Posterior cingulate gyrus (tissue), 11 donors: ENCODE measurements at places on chromosomes 7 and 10.
A peak's percentile ranks its signal among the peaks of the same experiment; 100 is the strongest.

- DNase-seq: peak; percentile 74
These were observed at the start of gene TSPAN13 for GRCh38 chr7:16753102-16753931. TSS of gene TSPAN13 (plus strand) at chr7:16753755. CDS start at chr7:16753968, 213 bp downstream.

GRCh38 chr7:119197877-119198527 is 973.5 kb downstream of the ANKRD7 start:
- DNase-seq: no peak

DNA sequence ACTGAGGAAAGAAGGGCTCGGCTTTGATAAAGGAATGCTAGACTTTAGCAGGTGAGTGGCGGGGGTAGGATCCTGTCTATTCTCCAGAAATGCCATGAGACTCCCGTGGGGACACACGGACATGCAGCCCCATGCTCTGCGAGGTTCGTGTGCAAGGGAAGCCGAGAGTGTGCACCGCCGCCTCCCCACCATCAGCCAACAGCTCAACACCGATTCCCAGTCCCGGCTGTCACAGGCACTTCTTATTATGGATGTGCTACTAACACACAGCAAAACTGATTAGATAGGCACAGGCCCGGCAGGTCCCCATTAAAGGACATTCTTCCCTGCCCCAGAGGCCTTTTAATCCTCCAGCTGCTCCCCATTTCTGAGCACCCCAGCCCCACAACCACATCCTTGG is 154.4 kb downstream of the PRKAG2 start:
- DNase-seq: no peak

DNA sequence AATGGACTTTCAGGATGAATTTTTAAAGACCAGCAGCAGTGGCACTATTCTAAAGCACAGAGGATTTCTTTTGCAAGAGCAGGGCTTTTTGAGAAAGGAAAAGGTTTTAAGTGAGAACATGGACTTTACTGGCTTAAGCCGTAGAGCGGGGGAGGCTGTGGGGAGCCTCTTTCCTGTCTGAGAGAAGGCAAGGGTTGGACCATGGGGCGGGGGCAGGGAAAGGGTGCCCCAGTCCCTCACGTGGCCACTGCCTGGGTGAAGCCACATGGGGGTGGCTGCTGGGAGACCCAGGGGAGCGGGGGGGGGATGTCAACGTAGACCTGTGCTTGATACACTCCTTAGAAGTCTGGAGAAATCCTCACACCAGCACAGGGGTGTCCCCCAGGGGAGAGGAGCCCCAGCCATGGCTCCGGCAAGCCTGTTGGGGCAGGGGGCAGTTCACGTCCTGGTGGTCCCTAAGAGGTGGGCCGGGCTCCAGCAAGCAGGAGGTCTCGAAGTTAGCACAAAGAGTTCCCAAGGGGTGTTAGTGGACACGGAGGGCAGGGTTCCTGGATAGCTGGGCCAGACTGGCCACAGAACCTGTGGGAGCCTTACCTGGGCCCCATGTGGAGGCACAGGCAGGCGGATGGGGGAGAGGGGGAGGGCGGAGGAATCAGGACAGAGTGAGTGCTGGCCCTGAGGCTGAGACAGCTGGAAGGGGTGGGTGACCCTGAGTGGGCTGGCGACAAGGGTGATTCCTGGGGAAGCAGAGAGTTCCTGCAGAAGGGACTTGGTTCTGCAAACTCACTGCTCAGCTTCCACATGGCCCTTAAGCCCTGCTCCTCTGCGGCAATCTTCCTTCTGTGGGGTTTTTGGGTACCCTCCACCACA is 36.9 kb upstream of the ELFN1 start:
- DNase-seq: no peak

DNA sequence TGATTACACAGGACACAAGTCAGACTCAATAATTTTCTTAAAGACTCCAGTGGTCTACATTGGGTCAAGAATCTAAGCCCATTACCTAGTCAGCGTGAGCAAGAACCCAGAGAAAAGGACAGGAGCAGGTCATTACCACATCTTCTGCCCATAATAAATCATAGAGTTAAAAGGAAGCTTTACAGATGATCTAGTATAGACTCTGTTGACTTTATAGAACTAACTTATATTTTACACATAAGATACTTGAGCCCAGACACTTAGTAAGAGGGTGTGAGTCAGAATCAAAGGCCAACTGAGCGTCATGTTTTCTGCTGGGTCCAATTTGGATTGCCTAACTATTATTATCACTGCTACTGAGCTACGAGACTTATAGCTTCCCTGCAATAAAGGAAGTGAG is 206.1 kb upstream of the NPSR1 start:
- no peak for DNase-seq

DNA sequence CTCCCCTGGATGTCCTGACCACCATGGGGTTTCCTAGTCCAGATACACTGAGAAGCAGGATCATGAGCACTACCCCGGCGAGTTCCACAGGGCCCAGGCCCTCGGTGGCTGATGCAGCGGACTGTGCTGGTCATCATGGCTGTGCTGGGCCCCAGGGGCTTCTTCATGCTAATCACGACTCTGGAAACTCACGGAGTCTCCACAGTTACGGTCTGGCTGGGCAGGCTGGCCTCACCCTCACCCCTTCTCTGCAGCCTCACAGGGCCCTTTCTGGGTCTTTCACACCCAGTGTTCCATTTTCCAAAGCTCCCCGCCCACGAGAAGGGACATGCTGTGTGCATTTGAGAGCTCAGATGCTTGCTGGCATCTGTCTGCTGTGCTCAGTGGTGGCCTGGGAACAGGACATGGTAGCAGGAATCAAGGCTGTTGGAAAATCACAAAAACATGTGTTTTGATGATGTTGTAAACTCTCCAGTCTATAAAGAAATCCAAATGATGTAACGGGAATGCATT is 119.0 kb downstream of the PTPN20 start:
- no peak for DNase-seq

GRCh38 chr7:129843978-129844840 is 108.6 kb downstream of the UBE2H start:
- no peak for DNase-seq

- no peak for DNase-seq
These were observed 36.7 kb upstream of the PSAP start for GRCh38 chr10:71887743-71888142.

DNA sequence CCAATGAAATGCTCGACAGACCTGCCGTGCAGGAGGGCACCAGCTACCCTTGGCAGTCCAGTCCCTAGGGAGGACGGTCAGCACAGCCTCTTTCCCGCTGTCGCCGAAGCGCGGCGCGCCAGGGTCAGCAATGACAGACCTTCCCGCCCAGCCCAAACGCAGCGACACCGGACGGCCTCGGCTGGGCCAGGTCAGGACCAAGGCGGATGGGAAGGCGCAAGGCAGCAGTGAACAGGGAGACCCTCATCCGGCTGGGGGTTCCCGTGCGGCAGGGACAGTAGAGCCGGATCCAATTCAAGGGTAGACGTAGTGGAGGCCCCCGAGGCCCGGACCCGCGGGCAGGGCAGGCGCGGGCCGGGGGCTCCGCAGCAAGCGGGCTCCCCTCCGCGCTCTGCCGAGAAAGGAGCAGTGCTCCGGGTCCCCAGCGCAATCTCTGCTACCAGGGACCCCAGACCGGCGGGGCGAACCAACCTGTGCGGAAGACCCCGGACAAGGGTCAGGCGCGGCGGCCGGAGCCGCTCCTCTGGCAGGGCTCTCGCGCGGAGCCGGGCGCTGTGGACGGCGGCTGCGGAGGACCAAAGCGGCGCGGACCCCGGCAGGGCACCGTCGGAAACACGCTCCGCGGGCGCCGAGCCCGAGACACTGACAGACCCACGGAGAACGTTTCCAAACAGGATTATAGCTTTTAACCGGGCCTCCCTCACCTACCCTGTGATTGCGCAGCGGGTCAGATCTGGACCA is at the start of gene SEC31B:
TSS of gene SEC31B (minus strand) at position 551 of the 741 bp plus-strand sequence. CDS start 2,909 bp downstream, outside the sequence.
- DNase-seq: peak; percentile 64

GRCh38 chr10:91896212-91896756 is 13.0 kb downstream of the FGFBP3 start:
- DNase-seq: no peak

- DNase-seq: no peak
These were observed 305.9 kb upstream of the RNF32 start for GRCh38 chr7:156334636-156335035.

DNA sequence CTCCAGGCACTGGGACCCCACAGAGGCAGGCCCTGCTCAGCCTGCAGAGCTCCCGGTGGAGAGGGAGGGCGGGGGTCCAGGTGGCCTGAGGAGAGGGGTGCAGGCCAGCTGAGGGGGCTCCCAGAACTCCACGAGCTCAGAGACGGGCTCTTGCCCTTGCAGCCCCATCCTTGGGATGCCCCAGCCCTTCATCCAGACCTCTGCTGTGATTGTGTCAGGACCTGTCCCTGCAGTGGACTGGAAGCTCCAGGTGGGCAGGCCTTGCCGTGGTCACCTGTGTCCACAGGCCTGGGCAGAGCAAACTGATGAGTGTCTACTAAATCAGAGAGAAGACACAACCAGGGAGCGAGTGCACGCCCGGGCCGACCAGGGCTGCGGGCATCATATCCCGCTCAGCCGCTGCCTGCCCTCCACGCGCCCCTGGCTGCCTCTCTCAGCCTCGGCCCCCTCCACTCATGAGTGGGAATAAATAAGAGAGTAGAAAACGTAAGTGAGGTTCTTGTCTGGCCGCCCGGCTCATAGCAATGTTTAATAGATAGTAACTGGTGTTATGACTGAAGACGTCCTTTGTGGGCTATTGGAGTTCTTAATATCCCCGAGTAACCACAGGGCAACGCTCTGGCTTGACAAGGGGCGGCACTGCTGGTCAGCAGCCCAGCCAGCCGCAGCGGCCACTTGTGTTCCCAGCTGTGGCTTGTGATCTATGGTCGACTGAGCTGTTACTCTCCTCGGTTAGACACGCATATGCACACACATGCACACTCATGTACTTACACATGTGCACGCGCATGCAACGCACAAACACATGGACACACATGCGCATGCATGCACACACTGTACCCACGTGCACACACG is 105.6 kb downstream of the LHPP start:
- peak; percentile 94 for DNase-seq
